ENCODE measurements at places on chromosomes 3 and 15.

- DNase-seq, result no peak
Observed at GRCh38 chr3:196988241-196989029, 19.8 kb upstream of the PIGZ start.

DNA sequence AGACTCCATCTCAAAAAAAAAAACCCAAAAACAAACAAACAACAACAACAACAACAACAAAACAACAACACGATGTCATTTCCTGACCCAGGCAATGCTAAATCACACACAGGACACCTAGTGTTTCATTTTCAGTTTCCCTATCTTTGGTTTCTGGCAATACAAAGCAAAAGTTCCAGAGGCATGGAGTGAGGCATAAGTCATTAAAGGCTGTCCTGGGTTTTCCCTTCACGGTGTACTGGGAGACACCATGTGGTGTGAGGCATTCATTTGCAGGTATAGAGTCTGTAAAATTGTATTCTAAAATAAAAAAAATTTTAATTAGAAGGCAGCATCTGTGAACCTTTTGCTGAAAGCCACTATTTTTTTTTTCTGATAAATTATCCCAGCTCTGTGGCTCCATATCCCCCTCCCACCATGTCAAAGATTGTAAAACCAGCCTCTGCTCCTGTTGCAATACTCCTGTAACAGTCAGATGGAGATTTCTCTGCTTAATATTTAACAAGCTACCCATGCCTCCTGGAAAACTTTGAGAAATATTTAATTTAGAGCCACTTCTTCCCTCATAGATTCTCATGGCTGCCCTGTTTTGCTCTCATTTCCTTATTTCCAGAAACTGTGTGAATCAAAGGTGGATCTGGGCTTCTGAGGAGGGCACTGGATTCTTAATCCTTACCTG is 324.6 kb downstream of the MCTP2 start:
- DNase-seq, result no peak

DNA sequence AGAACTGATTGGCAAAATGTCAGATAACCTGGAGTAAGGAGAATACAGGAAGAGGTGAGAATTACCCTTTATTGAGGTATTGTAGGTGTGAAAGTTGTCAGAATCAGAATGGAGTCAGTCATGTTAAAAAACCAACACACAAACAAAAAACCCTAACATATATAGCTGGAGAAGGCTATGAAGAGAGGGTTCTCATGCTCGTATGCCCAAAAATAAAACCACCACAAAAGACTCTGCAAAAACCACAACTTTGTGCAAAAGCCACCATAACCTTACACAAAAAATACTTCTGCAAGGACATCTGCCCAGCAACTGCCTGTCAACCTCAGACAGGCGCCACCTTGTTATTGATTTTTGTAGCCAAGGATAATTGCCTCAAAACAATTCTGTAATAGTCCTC is 136.0 kb downstream of the CD47 start:
- no peak for DNase-seq

DNA sequence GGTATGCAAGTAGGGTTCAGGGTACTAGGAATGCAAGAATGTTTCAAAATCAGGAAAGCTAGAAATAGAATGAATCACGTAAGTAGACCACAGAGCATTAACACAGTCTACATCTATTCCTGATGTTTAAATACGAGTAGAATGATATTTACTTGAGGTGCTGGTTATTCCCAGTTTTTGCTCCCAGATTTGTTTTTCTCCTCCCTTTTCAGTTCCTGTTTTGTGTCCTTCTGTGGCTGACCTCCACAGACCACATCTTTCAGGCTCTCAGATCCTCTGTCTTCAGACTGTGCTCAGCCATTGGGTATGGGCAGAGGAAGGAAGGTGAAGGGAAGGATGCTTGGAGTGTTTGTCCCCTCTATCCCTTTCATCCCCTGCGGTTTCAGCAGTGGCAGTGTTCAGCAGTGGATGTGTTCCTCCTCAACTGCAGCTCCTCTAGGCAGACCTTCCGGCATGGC is 276.6 kb downstream of the ZNF621 start:
- DNase-seq, result peak; percentile 13

- no peak for DNase-seq
Observed at GRCh38 chr15:51917493-51917892, 54.1 kb downstream of the LEO1 start.

DNA sequence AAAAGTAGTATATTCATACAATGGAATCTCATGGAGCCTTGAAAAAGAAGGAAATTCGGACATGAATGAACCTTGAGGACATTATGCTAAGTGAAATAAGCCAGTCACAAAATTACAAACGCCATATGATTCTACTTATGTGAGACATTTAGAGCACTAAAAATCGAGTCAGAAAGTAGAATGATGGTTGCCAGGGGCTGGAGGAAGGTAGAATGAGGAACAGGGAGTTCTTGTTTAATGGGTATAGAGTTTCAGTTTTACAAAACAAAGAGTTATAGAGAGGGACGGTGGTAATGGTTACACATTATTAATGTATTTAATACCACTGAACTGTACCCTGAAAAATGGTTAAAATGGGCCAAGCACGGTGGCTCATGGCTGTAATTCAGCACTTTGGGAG is 19.5 kb downstream of the UBXN7 start:
- no peak for DNase-seq

GRCh38 chr3:120129718-120130513 is 35.7 kb upstream of the GSK3B start:
- no peak for DNase-seq

GRCh38 chr3:27326629-27327545 is 42.3 kb downstream of the NEK10 start:
- DNase-seq, result peak; percentile 97

DNA sequence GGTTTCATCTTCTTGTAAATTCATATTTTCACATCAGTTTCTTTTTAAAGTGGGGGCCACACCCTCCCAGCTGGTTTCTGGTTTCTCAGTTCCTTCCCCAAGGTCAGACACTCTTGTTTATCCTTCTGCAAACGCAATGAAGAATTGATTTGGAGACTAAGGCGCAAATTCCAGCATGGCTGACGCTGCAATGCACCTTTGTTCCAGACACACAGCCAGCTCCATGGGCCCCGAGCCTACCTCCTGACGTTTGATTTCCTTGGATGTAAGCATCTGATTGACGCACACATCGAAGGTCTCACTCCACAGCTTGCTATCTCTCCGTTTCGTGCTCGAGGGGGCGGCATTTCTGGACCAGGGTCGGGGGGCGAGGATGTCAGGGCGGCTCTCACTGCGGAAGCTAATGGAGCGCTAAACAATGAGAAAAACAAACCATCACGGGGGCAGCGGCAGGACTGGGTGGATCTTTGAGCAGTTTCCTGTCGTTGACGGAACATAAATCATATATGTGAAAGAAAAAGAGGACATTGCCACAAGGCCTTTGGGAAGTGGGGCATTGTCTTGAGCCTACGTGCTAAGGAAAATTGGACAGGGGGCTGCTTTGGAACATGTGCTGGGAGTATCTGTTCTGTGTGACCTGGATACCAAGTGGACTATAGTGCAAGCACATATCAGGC is 46.9 kb downstream of the ARHGEF3 start:
- no peak for DNase-seq

DNA sequence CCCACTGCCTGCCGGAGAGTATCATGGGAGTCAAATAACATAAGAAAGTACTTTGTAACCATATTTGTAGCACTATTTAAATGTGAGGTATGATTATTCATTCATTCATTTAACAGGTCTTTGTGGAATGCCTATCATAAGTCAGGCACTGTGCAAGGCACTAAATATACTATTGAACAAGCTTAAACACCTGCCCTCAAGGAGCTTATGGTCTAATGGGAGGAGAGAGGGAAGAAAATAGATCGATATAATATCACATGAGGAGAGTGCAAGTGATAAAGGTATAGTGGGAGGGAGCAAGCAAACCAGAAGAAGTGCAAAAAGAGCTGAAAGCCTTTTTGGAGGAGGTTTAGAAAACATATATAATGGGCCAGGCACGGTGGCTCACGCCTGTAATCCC is 3.3 kb upstream of the HERC1 start:
- no peak for DNase-seq

DNA sequence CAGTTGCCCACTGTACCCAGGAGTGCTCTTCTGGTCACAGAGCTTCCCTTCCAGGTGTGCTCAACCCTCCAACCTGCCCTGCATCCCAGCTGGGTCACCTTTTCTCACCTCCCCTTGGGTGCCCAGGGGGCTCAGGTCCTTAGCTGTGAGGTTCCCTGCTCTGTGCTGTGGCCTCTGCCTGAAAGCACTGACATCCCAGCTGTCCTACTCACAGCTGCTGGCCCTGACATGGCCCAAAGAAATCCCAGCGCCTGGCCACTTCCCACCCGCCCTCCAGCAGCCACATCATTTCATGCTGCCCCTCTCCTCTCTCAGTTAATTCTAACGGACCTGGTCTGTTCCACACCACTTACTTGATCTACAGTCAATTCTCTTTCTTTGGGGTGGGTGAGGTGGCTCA is 79.9 kb downstream of the ISG20 start:
- DNase-seq, result no peak

DNA sequence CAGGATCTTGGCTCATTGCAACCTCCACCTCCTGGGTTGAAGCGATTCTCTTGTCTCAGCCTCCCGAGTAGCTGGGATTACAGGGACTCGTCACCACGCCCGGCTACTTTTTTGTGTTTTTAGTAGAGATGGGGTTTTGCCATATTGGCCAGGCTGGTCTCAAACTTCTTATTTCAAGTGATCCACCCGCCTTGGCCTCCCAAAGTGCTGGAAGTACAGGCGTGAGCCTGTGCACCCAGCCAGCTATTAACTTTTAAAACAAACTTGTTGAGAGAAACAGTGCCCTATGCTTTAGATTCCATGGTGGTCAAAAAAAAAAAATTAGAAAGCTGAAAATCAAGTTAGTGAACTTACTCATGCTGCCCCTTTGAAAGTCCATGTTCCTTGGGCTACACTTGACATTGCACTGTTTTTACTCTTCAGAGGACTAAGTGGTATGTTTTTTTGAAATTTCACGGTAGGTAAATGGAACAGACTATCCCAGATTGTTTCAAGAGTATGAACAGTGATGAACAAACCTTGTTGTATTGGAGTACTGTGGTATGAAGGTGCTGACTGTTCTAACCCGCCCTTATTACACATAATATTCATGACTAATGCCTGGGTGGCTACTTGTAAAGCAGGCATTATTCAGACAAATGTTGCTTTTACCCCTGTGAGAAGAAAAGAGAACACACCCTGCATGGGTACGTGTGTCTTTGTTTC is 206.9 kb downstream of the KLHL25 start:
- peak; percentile 56 for DNase-seq

GRCh38 chr3:50010959-50011358 is 71.0 kb downstream of the RBM6 start:
- no peak for DNase-seq

DNA sequence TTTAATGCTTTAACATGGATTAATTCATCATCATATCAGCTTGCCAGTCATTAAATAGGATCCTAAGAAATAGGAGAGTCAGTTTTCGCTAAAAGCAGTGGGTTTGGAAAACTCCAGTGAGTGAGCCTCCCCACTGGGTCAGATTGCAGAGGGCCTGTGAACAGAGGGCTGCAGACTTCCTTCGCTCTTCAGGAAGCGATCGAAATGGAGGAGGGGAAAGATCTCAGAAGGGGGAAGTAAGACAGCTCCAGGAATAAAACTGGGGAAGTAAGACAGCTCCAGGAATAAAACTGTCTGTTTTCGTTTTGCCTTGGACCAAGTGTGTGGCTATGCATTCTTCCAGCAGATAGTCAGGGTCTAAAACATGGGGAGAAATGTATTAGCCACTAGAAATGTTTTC is 124.8 kb upstream of the C15orf61 start:
- no peak for DNase-seq

GRCh38 chr3:18891641-18892040 is 256.7 kb upstream of the KCNH8 start:
- DNase-seq, result no peak

GRCh38 chr3:122031123-122031468 is 9.0 kb upstream of the ILDR1 start:
- DNase-seq, result no peak

DNA sequence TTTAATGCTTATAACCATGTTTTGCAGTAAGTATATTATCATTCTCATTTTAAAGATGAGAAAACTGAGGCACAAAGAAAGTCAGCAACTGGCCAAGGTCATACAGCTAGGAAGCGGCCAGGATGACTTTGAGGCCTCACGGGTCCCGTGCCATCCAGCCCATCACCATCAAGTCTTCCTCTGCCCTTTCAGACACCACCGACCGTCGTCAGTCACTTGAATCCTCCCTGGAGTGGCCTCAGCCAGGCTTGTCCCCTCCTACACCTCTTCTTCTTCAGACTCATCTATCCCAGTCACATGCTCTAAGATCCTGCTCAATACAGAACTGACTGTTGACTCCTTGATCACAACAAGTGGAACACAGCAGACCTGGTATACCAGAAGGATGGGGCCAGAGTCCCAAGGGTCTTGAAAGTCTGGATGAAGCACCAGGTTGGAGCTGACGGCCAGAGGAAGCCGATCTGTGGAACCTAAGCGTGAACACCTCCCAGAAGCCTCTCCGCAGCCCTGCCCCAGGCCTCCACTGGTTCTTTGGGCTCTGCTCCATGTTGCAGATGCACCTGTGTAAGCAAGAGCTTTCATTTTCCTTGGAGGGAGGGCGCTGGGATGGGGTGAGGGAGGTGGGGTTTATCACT is 22.1 kb downstream of the ITGA11 start:
- DNase-seq, result no peak

GRCh38 chr3:171672124-171672523 is 138.2 kb downstream of the PLD1 start:
- no peak for DNase-seq

- DNase-seq, result no peak
Observed at GRCh38 chr3:10915376-10915775, 77.2 kb upstream of the SLC6A1 start.

DNA sequence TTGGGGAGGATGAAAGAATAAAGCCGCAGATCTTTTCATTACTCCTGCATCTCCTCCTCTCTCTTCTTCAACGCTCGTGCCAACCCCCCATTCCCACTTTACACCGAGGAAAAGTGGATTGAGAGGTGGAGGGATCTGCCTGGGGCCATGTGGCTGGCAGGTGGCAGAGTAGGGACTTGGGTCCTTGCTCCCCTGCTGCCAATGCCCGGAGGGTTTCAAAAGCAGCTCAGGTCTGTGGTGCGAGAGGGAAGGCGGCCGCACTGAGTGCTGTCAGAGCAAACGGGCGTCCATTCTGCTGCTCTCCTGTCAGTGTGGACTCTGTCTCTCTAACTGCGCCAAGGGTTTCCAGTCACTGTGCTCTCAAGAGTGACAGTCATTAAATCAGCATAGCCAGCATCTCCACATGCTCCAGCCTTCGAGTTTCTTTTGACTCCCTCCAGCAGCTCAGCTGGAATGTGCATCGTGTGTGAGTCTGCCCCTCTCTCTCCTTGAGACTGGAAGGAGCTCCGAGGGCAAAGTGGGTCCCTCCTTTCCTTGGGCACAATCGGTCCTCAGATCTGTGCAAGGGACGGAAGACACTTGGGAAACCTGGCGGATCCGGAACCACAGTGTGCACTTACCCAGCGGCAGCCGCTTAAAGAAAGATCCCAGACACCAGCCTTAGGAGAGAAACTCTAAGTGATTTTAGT is 68.6 kb downstream of the VGLL4 start:
- DNase-seq, result no peak

DNA sequence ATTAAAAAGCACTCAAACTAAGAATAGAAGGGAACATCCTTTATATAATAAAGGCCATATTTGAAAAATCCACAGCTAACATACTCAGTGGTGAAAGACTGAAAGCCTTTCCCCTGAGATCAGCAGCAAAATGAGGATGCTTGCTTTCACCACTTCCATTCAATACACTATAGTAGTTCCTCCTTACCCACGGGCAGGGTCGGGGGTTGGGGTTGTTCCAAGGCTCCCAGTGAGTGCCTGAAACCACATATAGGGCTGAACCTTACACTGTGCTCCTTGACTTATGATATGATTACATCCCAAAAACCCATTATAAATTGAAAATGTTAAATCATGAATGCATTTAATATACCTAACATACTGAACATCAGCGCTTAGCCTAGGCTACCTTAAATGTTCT is 37.7 kb downstream of the ALDH1L1 start:
- no peak for DNase-seq
